ENCODE measurements at places on chromosomes 3 and 15. TPM values are rescaled to one million over a fixed set of nuclear protein-coding genes. Genes with fewer than 3 reads are reported as not detected.

Gene C3orf22
- total RNA-seq = not detected

Gene CCR3
- not detected for total RNA-seq

DNA sequence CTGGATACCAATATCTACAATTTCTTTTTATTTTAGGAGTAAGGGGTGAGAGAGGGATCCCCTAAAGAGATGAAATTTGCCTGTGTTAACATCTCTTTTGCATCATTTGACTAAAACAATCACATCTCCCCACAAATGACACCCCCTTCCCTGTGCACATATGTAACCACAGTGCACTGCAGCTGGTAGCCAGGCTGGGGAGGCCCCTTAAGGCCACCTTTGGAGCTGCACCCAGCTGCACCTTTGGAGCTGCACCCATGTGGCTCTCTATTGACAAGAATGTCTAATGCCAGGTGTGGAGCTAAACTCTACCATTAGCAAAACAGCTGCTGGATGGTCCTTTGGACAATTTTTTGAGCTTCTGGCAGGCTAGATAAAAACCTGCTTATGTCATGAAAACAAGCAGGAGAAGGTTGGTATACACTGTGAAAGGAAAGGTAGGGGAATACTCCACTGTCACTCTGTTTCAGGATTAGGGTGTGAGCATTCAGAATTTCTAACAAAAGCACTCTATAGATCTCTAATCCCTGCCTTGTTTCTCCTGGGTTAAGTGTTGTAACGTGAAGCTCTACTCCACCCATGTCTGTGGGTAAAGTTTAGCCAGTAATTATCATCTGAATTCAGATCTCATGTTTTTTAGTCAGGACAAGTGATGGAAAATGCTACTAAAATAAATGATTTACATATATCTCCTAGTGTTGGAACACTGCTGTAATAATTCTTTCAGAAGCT, 52.1 kb downstream of the TFG start:
- DNase-seq = no peak

- no peak for DNase-seq
Measured at GRCh38 chr15:48478581-48478980, 147.4 kb downstream of the DUT start.

DNA sequence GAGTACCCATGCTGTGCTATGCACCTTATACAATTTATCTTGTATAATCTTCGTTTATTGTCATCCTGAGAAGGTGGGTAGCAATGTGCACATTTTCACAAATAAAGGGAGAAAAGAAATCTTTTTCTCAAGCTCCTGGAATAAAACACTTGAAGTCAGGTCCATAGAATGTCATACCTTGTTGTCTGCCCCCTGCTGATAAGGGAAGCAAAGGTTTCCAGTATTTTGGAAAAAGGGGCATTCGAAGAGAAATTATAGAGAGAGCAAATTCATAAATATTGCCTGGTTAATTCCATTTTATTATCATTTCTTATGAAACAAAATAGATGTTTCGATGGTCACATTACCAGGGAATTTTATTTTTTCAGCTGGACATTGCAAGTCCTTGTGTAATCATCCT, 277.8 kb downstream of the RAP2B start:
- DNase-seq = no peak

DNA sequence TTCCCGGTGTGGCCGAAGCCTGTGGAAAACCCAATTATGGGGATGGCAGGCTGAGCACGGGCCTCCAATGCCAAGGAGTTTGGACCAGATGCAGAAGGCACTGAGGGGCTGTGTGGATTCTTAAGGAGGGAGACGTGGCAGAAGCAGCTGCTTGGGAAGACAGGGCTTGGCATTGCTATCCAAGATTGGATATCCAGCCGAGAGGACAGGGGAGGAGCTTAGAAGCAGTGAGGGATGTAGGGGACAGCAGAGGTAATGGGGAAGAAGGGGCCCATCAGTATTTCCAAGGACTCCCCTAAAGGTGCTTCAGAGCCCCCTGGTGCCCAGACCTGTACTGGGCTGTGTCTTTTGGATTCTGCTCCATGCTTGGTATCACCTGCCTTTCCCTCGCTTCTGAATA, 112.8 kb upstream of the TLE3 start:
- DNase-seq = no peak

GRCh38 chr3:31014317-31015040, 120.0 kb upstream of the GADL1 start:
- DNase-seq = no peak

Gene CD96
- total RNA-seq = 74.8 TPM

DNA sequence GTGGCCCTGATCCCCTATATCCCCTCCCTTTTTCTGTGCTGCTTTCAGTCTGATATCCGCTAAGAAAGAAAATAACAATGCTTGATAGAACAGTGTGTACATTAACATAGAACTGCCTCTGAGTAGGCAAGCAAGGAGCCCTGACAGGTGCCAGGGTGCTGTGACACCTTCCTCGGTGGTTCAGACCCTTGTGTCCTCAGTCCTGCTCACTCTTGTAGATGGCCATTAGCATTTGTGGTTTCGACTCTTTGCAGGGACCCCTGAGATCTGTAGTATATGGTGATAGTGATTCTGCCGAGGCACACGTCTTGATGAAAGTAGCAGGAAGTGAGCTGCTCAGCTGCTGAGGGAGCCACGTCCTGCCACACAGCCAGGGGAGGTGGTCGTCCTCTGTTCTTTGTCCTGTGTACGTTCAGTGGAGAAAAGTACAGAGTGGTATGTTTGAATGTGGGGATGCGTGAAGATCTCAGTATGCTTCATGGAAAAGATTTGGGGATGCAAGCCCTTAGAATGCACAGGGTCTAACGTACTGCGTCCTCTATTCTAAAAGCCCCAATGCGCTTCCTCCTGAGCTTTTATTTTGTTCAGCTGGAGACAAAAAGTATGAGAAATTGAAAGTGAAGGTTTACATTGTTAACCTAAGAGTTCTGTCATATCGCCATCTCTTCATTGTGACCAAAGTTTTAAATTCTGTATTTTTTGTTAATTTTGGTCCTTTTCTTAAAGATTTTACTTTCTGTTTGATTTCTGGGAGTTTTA, 35.4 kb downstream of the PXYLP1 start:
- DNase-seq = peak; percentile 38

DNA sequence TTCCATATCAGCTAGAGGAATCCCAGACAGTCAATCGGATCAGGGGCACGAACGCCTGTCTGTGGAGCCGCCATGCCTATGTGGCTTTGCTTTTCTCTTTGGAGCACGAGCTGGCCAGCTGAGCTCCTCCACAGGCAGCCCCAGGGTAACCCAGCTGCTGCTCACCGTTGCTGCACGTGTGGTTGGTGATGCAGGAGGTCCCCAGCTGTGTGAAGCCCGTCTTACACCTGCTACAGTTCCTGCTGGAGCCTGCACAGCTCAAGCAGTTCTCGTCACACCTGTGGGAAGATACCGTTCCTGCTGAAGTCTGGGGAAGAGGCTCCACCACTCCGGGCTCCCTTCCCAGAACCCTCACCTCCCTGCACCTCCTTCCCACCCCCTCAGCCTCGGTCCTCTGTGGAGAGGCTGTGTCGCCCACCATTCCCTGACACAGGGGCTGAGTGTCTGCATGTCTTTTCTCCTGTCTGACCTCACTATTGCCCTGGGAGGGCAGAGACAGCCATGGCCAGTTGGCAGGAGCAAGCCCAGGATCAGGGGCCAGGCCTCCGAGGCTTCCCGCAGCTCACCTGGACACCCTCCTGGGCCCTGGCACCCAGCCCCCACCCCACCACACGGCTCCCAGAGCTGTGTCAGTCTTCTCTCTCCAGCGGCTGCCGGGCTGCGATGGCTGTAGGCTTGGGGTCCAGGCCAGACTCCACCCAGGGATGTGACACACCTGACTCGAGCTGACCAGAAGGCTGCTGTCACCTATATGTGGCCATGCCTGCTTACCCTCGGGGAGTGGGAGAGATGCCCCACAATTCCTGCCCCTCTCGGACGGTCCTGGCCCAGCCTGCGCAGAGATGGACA, 12.2 kb upstream of the SNRPA1 start:
- DNase-seq = no peak

GRCh38 chr15:80773122-80773551, 6.0 kb upstream of the CEMIP start:
- DNase-seq = no peak

- DNase-seq = peak; percentile 29
Measured at GRCh38 chr3:87771337-87772192, 287.2 kb downstream of the CGGBP1 start.

- no peak for DNase-seq
Measured at GRCh38 chr3:103653996-103654395, 1219.2 kb downstream of the ZPLD1 start.

Gene KLF15
- 0.41 TPM for total RNA-seq

- no peak for DNase-seq
Measured at GRCh38 chr15:38671006-38671387, 106.4 kb upstream of the RASGRP1 start.

Gene TMEM40
- not detected for total RNA-seq

Gene HRH1
- total RNA-seq = 0.06 TPM

- DNase-seq = no peak
Measured at GRCh38 chr3:14391033-14391432, 11.4 kb upstream of the SLC6A6 start.

DNA sequence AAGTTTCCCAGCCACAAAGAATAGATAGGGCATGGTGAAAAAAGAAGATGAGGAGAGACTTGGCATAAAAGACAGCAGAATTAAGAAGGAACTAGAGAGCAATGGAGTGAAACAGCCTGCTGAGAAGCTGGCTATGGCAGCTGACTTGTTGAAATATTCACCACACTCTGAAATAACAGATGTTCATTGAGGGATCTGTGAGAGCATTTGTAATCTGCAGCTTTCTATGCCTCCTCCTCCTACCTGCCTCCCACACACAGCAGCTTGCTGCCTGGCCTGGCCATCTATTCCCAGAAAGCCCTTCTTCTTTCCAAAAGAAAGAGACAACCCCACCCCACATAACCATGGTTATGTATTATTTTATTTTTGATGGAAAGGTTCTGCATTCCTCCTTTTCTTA, 303.9 kb downstream of the GAP43 start:
- DNase-seq = no peak

- DNase-seq = no peak
Measured at GRCh38 chr15:75891895-75892294, 11.8 kb upstream of the FBXO22 start.

GRCh38 chr3:127802606-127803005, 19.7 kb downstream of the MGLL start:
- DNase-seq = no peak

Gene TNFSF10
- total RNA-seq = 55.2 TPM

Gene ISG20
- total RNA-seq = 108 TPM

Gene CCR9
- total RNA-seq = not detected

- DNase-seq = no peak
Measured at GRCh38 chr3:61008153-61008997, 242.9 kb downstream of the FHIT start.

Gene SLC51A
- not detected for total RNA-seq

GRCh38 chr3:72702390-72702789, 145.9 kb downstream of the SHQ1 start:
- DNase-seq = no peak

Gene RHOV
- 0.45 TPM for total RNA-seq

GRCh38 chr3:99843590-99844258, 26.1 kb downstream of the CMSS1 start:
- DNase-seq = no peak

All from activated naive CD8-positive, alpha-beta T cell treated with anti-CD3 and anti-CD28 coated beads for 36 hours (primary cell).